ENCODE measurements at places on chromosomes 3 and 15.

- no peak for DNase-seq
These were observed 47.6 kb downstream of the TIPARP start for GRCh38 chr3:156721687-156722618.

GRCh38 chr3:33179132-33179531 lies 39.5 kb downstream of the SUSD5 start:
- no peak for DNase-seq

- no peak for DNase-seq
These were observed 548.4 kb downstream of the EDEM1 start for GRCh38 chr3:5735896-5736295.

GRCh38 chr3:122315619-122316018 lies 9.4 kb upstream of the CSTA start:
- DNase-seq = no peak

- no peak for DNase-seq
These were observed 1368.9 kb downstream of the OTOL1 start for GRCh38 chr3:162865466-162865865.

Measured in CD4-positive, alpha-beta T cell treated with Interleukin-6 for 4 hours (primary cell).